ENCODE measurements at places on chromosomes 4 and X.

DNA sequence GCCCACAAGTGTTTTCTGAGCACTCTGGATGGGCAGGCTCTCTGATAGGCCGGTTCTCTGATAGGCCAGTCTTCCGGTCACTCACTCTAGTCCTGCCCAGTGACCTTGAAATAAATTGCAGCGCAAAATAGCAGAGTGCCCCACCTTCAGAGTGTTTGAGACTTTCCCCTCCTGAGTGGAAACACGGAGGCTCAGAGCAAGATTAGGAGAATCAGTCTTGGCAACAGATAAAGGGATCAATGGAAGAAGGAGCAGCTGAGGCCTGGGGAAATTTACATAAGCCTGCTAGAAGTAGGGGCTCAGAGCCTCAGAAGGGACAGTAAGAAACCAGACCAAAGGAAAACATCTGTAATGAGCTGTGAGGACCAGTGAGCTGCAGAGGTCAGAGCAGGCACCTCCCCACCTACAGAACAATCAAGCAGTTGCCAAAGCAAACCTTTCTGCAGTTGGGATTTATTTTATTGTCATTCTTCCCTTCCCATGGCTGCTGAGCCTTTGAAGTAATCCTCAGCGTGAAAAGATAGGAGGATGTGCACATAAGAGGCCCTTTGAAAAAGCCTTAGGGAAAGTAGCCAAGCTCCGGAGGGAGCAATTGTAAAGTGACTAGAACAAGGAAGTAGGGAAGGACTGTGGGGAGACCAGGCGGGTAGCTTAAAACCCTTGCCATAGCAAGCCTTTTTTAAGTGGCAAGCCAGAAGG, 89.1 kb upstream of the TSPAN5 start:
- no peak for DNase-seq

DNA sequence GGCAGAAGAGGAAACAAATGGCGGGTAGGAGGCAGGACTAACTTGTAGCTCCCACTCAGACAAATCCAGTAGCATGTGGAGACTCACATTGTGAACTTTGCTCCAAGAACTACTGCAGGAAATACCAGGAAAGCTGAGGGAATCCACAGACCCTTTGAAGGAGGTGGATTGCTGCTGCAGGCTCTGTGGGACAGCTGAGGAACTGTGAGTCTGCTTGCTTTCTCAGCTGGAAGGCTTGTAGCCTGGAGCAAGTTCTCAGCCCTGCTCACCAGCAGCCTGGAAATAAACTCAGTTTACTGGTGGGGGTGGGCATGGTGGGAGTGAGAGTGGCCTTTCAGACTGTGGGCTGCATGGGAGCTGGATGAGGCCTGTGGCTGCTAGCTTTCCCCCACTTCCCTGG, 16.0 kb downstream of the RTL3 start:
- DNase-seq = no peak

- no peak for DNase-seq
Measured at GRCh38 chr4:26953770-26954423, 93.3 kb downstream of the STIM2 start.

DNA sequence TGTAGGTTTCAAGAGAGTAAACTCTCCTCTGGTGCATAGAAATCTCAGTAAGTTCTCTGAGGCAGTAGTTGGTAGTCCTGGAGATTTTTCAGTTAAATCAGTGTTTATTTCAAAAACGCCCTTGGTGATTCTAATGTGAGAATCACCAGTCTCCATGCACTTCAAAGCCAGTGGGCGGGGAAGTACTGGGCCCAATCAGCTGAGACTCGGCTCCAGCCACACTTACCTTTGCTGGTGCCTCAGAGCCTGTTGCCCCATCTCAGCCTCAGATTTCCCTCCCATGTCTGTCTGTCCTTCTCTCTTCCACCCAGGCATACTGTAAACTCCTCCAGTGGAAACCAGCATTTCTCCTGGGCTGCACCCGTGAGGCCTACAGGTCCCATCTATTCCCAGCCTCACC, 7.4 kb upstream of the MGST2 start:
- DNase-seq = no peak

GRCh38 chr4:25723409-25723808, 67.8 kb downstream of the SLC34A2 start:
- no peak for DNase-seq

DNA sequence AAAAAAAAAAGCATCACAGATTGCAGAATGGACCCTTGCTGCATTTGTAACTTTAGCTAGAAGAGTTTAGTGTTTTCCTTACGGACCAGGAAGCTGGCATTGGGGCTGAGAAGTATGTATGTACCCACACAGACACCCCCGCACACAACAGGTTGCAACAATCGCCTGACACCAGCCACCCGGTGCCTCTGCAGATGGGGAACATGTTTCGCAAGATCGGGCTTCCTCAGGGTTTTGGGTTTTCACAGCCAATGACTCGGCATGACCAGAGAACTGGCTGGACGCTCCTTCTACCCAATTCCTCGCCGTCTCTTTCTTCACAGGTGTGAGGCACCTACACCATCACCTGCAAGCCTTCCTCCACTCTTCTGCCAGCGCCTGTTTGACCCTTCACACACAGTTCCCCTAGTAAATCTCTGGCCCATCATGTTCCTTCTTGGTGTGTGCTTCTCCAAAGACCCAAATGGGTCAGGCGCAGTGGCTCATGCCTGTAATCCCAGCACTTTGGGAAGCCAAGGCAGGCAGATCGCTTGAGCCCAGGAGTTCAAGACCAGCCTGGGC, 70.4 kb downstream of the DHRSX start:
- no peak for DNase-seq

GRCh38 chr4:71379126-71379525, 40.3 kb downstream of the SLC4A4 start:
- DNase-seq = no peak

DNA sequence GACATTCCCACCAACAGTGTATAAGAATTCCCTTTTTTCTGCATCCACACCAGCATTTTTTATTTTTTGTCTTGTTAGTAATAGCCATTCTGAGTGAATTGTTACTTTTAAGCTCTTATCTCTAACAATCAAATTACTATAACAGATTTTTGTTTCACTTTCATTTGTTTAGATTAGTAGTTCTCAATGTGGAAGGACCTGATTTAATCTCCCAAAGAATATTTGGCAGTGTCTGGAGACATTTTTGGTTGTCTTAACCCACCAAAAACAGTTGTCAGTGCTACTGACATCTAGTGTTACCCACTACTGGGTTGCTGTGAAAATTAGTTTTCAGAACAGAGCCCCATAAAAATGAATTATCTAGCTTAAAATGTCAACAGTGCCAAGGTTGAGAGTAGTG, 37.9 kb downstream of the RUFY3 start:
- no peak for DNase-seq

DNA sequence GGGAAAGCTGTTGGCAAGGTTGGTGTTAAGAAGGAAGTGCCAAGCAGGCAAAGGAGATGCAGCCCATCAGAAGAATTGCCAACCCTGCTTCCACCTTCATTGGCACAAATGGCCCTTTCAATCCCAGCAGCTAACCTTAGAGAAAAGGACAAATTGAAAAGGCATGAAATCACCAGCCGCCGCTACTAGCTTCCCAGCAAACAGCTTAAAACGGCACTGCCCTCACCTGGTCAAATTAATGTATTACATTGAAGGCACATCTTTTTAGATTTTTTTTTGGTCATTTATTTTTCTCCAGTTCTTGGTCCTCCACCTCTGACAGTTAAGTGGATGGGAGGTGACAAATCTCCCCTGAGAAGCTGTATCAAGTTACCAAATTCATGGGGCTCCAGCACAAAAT, 51.0 kb upstream of the NHSL2 start:
- no peak for DNase-seq

DNA sequence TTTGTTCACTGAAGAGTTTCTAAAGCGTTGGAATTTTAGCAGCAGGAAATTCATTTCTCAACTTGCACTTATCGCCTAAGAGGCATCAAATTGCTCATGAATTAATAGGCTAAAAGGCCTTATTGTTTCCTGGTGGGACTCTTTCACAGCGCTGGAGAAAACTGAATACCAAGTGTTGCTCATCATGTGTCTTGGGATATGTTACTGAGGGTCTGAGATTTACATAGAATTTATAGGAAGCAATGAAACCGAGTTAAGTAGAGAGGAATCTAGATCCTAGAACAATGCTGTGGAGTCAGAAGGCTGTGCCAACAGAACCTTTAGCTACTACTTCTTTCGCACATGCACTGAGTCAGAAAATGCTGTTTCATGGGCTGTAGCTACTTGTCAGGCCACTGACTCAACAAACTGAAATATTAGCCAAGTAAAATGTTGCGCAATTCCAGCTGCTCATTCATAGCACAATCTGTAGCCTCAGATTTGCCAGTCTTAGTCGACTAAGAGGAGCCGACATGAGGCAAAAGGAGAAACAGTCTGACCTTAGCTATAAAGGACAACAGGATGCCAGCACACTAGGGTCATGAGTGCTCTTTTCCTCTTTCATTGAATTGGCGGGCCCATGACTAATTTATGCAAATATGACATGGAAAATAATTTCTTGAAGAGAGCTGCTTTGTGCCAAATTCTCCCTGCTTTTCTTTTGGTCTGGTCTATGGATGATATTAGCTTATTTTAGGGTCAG, 35.9 kb upstream of the CXCL8 start:
- DNase-seq = no peak

GRCh38 chrX:153469811-153470410, 465 bp downstream of the HAUS7 start:
- no peak for DNase-seq

DNA sequence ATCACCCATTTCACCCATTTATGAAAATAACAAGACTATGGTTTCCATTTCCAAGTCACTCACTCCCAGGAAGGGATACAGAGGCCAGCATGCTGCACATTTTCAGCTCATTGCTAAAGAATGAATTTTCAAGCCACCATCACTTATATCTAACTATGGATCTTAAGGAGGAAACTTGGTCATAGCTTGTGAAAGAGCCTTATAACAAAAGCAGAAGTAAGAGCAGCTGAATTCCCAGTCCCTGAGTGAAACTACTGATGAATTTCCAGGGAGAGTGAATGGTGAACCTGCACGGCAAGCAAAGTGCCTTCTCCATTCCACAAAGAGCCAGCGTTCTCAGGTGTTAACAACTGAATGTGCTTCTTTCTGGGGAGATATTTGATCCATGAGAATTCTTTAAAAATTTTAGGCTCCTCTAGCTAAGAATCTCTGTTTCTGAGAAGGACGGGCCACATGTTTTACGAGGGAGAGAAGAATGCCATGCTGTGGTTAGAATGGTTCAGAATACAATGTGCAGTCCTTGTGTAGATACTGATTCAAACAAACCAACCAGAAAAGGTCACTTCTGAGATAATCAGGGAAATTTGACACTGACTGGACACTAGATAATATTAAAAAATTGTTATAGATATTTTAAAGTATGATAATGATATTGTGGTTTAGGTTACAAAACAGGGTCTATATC, 24.0 kb downstream of the BTC start:
- no peak for DNase-seq

DNA sequence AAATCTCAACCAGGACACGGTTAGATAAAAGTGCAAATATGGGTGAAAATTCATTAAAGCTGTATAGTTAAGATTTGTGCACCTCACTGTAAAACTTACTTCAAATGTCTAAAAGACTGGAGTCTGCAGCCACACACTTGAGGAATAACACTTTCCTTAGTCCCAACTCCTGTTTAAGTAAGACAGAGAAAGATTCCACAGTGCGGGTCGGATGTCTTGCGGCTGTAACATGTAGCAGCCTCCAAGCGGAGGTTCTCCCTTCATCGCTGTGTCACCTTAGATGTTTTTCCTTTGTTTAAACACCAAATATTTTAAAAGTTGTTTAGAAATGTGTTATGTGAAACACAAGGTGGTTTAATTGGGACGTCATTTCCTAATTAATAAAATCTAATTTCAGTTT, 905 bp upstream of the MAEA start:
- DNase-seq = no peak

GRCh38 chr4:183182873-183183725, 84.0 kb downstream of the WWC2 start:
- DNase-seq = peak; percentile 2

GRCh38 chrX:40729598-40730584, 5.5 kb downstream of the MED14 start:
- DNase-seq = no peak

DNA sequence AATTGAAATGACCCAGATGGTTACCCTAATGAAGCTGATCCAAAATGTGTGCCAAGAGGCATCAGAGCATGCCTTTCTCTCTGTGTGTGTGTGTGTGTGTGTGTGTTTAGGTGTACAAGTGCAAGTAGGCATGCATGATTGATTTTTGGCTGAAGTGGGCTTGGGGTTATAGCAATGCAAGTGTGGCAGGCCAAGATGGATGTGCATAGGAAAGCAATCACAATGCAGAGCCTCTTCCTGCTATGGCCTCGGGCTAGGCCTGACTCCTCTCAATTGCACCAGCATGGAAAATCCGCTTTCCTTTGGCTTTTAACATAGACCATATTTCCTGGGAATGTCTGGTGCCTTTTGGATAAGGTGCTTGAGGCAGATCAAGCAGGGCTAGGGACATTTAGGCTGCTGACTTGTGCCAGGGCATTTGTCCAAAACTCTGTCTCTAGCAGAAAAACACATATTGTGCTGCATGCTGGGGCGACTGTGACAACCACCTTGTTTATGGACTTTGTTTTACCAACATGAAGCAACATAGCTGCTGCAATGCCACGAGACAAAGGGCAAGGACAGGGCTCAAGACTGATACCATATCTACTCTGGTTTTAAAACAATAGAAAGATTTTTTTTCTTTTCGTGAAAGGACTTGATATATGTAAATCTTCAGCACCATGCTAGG, 395.7 kb downstream of the RAPGEF2 start:
- DNase-seq = no peak

DNA sequence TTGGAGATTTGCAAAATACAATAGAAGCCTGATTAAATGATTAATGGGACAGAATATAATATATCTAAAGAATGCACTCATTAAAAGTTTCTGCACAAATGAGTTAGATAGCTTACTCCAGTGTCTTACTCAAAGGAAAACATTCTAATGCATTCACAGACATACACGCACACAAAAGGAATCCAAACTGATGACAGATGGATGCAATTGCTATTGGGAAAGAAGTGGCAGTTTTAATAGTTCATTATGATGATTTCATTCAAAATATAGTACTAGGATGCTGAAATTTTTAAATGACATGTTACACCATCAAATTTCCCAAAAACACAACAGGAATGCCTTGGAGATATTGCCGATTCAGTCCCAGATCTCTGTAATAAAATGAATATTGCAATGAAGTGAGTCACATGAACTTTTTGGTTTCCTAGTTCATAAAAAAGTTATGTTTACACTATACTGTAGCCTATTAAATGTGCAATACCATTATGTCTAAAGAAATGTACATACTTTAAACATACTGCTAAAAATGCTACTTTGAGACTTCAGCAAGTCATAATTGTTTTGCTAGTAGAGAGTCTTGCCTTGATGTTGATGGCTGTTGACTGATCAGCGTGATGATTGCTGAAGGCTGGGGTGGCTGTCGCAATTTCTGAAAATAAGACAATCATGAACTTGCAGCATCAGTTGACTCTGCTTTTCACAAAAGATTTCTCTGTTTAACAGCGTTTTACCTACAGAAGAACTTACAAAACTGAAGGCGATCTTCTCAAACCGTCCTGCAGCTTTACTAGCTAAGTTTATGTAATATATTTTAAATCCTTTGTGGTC, 45.6 kb downstream of the BBS12 start:
- DNase-seq = no peak

GRCh38 chr4:24209131-24209530, 319.3 kb upstream of the PPARGC1A start:
- DNase-seq = no peak

Data from T-helper 9 cell (primary cell).